ENCODE measurements at places on chromosomes 2 and 18. TPM values are rescaled to one million over a fixed set of nuclear protein-coding genes. Genes with fewer than 3 reads are reported as not detected.

Gene AQP12A
- polyA plus RNA-seq = not detected

Gene RIT2
- polyA plus RNA-seq = 9.5 TPM

Gene SIGLEC15
- 0.29 TPM for polyA plus RNA-seq

Gene VIL1
- 2.3 TPM for polyA plus RNA-seq

Gene ICOS
- polyA plus RNA-seq = not detected

Gene TXNDC2
- polyA plus RNA-seq = 0.16 TPM

Gene NT5C1B
- polyA plus RNA-seq = not detected

All from GM23338 (cell line).